ENCODE measurements at places on chromosomes 4 and X. TPM values are rescaled to one million over a fixed set of nuclear protein-coding genes. Genes with fewer than 3 reads are reported as not detected.

DNA sequence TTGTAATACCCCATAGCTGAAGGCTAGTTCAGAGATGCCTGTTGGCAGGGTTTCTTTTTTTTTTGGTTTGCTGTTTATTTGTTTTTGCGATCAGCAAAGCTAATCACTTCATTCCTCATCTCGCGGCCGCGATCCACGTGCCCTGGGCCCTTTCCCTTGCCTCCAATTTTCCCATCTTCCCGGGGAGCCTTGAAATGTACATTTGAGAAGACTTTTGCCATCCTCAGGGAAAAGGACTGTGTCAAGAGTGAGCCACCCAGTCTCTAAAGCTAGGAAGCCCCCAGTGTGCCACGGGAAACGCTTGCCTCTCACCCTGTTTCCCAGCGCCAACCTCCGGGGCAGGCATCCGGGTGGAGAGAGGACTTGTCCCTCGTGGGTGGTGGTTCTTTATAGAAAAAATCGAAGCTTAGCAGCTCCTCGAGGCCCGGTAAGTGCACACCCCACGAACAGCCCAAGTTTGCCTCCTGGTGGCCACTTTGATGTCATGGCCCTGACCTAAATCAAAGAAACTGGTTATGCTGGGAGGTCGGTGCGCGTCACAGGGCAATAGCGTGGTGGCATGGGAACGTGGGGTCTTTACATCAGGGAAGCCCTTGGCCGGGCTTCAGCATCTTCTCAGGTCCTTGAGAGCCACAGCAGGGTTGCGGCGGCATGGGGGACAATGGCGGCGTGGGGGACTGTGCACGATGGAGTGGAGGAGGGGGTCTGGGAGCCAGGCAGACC lies 42.0 kb downstream of the MAP7D3 start:
- DNase-seq, result peak; percentile 57

- DNase-seq, result no peak
These were observed 926 bp downstream of the NDP start for GRCh38 chrX:43971966-43972961.

DNA sequence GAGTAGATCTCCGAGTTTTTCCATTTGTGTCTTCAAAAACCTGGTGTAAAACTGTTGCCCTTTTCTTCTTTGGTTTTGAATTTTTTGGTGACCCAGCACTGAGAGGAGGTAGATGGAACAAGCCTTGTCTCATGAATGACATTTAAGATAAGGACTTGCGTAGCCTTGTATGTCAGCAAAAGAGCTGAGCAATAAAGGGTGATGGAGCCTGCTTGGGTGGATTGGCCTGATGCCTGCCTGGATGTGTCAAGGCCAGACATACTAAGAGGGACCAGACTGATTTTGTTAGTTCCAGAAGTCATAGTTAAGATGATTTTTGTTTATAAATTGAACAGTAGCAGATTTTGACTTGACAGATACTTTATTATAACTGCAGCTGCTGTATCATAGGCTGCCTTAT lies 134.9 kb downstream of the POLA1 start:
- DNase-seq, result no peak

DNA sequence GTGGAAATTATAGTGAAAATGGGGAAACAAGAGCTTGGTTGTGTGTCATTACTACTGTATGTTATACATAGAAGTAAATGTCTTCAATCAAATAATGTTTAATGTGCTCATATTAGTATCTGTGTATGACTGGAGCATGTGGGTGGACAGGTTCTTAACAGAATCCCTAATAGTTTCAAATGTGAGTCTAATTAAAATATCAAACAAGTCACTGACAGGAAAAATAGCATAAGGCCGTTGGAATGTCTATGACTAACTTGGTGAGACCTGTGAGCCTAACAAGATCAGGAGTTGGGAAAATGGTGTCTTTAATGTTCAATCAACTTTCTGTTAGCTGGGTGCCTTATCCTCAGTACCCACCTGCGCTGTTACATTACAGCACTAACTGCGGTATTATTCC lies 6.2 kb upstream of the CXCL3 start:
- no peak for DNase-seq

DNA sequence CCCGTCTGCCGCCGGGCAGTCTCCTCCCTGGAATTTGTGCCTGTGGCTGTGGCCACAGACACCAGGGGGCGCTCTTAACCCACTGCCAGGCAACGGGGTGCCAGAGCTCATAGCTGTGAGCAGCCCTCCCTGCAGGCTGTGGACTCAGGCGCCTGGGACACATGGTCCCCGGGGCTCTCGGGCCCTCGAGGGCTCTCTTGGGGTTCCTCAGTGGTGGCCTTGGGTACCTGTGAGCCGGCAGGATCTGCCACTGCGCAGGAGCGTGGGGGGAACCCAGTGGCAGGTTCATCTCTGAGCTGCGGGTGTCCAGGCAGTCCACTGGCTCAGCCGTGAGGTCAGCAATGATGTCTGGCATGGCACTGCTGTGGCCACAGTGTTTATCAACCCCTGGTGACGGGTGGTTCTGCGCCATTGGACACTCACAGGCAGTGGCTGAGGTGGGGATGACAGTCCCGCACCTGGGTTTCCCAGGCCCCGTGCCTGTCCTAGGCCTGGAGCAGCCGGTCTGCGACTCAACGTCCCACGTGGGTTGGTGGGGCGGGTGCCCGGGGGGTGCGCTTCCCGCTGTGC lies 37.2 kb downstream of the PCGF3 start:
- DNase-seq, result peak; percentile 77

The ANOS1 gene
- 0.64 TPM for total RNA-seq

Data from pancreas (tissue), 10 donors.